ENCODE measurements at places on chromosomes 1 and 21. TPM values are rescaled to one million over a fixed set of nuclear protein-coding genes. Genes with fewer than 3 reads are reported as not detected.
A peak's percentile ranks its signal among the peaks of the same experiment; 100 is the strongest.

DNA sequence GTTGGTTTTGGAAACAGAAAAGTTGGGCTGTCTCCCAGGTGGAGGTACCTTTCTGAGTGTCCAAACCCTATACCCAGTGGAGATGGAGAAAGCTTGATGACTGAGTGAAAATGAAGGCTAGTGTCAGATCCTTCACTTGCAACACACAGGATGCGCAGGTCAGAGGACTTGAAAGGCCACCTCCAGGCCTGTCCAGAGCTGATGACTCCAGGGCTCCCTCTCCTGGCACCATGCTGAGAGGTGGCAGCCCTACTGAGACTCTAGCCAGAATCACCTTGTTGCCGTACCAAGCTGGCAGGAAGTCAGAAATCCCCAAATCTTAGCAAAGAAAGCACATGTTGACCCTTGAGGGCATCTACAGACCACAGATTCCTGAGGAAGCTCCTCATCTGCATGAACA, 16.4 kb downstream of the KNCN start:
- H3K27ac ChIP-seq: no peak overlapping the region
- peak overlapping the region; percentile 2 for H3K4me3 ChIP-seq
- H3K36me3 ChIP-seq: no peaks in the 10 kb centered on the region
- H3K27me3 ChIP-seq: peaks cover 18% of the 10 kb centered on the region
- peaks cover 4% of the 10 kb centered on the region for H3K4me1 ChIP-seq

Gene KRTAP19-3
- total RNA-seq: not detected

GRCh38 chr1:93616996-93617669, 64.5 kb downstream of the BCAR3 start:
- H3K36me3 ChIP-seq: no peaks in the 10 kb centered on the region
- peaks cover 38% of the 10 kb centered on the region for H3K4me1 ChIP-seq
- H3K27ac ChIP-seq: peak overlapping the region; percentile 16
- H3K4me3 ChIP-seq: no peak overlapping the region

DNA sequence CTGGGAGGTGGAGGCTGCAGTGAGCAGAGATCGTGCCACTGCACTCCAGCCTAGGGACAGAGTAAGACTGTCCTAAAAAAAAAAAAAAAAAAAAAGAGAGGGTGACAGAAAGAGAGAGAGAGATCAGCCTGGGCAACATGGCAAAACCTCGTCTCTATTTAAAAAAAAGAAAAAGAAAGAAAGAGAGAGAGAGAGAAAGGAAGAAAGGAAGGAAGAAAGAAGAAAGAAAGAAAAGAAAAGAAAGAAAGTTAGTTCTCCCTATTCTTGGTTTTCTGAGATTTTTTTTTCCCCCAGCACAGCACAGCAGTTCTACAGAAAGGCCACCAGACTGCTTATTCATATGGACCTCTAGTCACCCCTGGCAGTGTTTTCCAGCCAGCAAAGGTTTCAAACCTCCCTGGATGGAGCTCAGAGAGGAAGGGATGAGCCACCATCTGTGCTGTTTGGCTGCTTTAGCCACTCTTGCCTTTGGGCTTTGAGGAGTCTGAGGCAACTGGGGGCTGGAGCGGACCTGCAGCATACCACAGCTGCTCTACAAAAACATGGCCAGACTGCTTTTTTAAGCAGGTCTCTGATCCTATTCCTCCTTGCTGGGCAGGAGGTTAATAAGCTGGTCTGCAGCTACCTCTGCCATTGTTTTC, 10.6 kb downstream of the S100A6 start:
- DNase-seq: no peak
- H3K27me3 ChIP-seq: peaks cover 3% of the 10 kb centered on the region
- H3K36me3 ChIP-seq: no peaks in the 10 kb centered on the region
- peaks cover 4% of the 10 kb centered on the region for H3K4me1 ChIP-seq

GRCh38 chr1:245248231-245248731, 93.5 kb downstream of the KIF26B start:
- no peak for DNase-seq
- no peak overlapping the region for H3K27ac ChIP-seq
- H3K4me1 ChIP-seq: no peaks in the 10 kb centered on the region
- H3K4me3 ChIP-seq: no peak overlapping the region
- H3K36me3 ChIP-seq: no peaks in the 10 kb centered on the region
- no peaks in the 10 kb centered on the region for H3K27me3 ChIP-seq
